ENCODE measurements at places on chromosomes 11 and 22.
A peak's percentile ranks its signal among the peaks of the same experiment; 100 is the strongest.

DNA sequence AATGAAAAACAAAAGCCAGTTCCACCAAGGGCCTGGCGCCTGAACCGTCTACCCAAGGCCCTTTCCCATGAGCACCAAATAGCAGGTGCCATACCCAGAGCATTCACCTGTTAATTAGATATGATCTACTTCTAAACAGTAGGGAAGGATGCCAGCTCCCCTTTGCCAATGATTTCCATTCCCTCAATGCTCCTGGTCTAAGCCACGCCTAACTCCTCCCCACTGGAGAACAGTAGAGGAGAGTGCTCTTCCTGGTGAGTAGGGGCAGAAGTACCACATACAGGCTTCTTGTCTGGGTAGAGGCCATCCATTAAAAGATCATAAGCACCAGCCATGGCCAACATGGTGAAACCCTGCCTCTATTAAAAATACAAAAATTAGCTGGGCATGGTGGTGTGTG lies 40.7 kb downstream of the PACSIN2 start:
- DNase-seq, result no peak

GRCh38 chr22:38867471-38868285 lies 4.3 kb downstream of the CBX6 start:
- DNase-seq, result no peak

GRCh38 chr11:102426000-102426399 lies 26.6 kb downstream of the TMEM123 start:
- DNase-seq, result no peak

- peak; percentile 55 for DNase-seq
Observed at GRCh38 chr11:130527636-130528297, 79.3 kb downstream of the ADAMTS15 start.

GRCh38 chr11:112795911-112796649 lies 165.1 kb upstream of the NCAM1 start:
- no peak for DNase-seq

DNA sequence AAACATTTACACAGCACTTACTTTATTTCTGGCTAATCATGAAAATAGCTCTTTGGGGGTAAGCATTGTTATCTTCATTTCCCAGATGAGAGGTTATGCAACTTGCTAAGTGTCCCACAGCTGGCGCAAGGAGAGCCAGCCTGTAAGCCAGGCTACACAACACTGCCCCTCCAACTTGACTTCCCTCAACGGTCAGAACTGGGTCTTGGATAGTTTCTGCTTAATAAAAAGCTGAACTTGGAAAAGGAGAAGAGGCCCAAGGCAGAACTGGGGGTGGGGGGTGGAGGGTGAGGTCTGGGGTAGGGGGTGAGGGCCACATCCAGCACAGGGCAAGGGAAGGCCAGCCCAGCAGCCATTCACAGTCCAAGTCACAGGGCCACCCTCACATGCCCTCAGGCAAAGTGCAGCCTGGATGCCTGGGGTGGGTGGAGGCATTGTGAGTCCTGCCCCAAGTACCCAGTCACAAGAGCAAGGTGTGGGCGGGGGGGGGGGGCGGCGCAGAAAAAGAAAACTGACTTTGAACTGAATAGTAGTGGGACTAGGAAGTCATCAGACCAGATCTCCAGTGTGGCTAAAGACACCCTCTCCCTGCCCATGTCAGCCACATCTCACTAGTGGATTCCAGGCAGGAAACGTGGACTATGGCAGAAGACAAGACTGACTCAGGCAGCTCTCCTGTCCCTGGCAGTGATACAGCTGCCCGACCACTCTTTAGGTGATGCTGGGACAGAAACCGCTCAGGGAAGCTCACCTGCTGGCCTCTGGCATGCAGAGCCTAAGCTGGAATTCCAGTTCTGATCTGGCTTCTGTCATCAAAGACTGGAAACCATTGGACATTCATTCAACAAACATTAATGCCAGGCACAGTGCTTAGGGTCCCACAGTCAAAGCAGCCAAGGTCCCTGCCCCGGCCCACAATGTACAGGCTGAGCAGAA lies 52.4 kb downstream of the PACSIN2 start:
- no peak for DNase-seq

GRCh38 chr11:68089679-68090078 lies 31.5 kb downstream of the CHKA start:
- no peak for DNase-seq

Measured in heart right ventricle (tissue), 16 donors.